ENCODE measurements at places on chromosomes 4 and X.

DNA sequence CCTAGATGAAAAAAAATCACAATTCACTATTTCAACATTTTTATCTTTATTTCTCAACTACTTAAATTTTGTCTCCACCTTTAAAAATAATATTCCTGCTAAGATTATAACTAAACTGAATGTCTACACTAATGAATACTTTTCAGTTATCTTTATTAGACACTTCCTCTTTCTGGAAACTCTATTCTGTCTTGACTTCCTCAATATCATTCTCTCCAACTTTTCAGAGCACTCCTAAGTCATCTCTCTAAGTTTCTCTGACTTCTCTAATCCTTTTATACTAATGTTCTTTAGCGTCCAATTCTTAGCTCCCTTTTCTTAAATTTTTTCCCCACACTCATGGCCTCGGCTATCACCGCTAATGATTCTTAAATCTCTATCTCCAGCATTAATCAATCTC, 374.2 kb downstream of the FBXO8 start:
- no peak for DNase-seq

GRCh38 chrX:36974911-36975310, 33.3 kb upstream of the FAM47C start:
- DNase-seq: no peak

DNA sequence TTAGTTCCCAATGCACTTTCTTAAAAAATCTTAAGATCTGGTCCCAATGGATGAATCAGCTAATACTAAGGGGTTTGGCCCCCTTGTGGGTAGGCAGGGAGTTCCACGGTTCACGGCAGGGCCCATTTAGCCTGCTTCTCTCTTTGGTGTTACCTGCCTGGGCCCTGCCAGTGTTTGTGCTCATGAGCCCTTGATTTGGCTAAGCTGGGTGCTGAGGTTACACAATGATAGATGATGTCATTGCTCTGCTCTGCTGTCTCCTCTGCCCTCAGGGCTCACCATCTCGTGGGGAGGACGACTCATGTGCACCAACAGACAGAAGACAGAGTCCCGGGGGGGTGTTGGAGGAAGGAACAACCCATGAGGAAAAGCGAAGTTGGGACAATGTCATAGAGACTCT, 24.4 kb downstream of the RTL5 start:
- DNase-seq: no peak

DNA sequence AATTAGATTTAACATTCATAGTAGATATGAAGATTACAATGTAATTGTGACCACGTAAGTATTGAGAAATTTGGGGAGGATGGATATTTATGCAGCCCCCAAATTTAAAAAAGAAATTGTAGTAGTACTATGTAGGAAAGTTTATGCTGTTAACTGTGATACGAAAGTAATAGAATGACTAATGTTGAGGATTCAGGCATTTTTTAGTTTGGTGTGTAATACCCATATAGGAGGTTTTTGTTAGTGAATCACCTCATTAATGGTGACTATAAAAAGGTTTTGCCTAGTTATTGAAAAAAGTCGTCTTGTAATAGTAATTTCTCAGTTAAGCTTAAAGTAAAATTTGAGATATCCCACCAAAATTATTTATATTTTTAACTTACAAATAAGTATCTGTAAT, 67.2 kb downstream of the SMARCAD1 start:
- DNase-seq: no peak

DNA sequence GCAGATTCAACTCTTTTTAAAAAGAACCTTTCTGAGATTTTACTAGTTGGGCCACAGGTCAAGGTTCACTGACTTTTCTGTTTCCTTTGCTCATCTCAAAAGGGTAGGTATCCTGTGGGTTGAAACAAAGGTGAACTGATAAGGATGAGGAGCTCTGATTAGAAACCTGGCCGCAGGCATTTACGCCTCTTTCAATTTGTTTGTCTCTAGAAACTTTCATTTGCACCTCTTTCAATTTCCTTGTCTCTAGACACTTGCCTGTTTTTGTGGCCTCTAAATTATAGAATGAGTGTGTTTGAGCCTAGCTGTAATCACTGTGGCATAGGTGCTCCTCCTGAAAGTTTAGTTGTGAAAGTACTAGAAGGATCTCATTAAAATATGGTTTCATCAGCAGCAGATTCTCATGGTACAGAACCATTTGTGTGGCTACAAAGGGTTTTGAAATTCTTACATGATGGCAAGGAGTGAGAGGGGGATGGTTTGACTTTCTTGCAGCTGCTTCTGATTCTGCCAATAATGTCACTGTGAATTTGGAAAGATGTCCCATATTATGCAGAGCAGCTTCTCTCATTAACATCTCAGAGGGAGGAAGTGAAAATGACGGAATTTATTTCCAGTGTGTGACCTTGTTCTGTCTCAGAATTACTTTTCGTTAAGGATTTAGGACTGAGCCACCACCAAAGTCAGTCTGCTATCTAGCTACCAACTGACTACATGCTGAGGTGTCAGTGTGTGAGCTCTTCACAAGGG, 142.2 kb downstream of the SH2D1A start:
- no peak for DNase-seq

DNA sequence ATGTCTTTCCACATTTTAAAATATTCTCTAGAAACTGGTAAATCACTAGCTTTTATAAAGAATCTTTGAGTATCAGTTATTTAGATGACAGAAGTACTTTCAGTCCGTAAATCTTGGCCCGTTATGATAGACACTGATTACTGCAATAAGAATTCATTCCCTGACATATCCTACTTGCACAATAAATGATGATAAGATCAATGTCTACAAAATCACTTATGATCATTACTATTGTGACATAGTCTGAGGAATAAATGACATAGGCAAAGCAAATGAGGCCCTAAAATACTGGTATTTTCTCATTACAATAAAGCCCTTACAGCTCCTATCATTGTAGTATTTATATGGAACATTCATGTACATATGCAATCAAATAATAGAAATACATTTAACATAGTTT, 6.6 kb upstream of the PDCL2 start:
- DNase-seq: no peak

DNA sequence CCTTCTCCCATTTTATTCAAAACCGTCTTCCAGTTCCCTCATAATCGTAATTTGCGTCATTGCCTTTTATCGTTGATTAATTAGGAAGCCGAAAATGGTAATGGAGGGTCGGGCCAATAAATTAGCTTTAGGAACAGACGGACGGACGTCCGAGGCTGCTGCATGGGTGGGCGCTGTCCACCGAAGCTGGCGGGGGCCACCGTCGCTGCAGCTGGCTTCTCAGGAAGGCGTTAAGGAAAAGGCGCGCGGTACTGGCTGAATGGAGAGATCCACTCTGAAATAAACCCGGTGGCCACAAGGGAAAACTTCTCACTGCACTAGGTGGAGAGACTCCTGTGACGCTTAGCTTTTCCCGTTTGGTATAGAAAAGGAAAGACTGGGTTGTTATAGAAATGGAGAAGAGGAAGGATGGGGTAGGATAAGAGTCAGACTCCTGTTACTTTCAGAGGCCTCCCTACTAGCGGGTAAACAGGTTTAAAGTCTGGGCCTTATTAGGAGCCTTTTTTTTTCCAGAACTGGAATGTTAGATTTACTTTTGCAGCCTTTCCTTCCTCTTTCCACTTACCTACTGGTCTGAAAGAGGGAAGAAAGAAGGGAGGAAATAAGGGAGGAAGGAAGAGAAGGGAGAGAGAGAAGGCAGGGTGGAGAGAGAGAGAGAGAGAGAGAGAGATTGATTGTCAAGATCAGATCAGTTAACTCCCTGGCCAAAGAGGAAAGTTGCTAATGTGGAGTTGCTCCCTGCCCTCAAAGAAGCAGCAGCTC, 11.3 kb upstream of the PRDM8 start:
- no peak for DNase-seq

GRCh38 chr4:178823673-178824295, 1381.5 kb upstream of the AGA start:
- DNase-seq: no peak

DNA sequence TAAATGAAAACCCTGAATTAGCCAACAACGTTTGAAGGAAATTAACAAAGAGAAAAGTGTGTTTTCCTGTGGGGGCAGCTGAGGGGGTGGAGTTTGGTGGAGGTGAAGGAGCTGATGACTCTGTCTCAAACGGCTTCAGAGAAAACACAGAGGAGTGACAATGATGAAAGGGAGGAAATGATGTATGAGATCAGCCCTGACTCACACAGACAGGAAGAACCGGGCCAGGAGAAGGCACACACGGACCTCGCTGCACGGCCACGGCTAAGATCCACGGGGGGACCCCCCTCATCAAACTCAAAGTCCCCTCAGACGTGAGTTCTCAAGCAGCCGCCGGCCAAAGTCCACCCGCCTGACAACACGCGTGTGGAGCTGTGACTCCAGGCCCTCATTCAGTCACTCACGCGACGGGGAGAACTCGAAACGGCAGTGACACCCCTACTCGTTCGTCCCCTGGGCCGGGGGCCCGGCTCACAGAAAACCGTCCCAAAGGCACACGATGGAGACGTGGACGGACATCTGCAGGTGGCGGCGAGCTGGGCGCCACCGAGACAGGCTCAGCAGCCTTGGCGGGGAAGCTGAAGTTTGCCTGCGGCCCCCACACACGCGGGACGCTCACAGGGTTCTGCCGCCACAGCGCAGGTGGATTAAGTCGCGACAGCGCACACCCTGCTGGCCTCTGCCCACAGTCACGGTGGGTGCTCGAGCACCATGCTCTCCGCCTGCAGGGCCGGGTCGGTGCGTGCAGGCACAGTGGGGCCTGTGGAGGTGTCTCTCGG, 28.8 kb downstream of the PPP2R3B start:
- DNase-seq: no peak

GRCh38 chrX:11887175-11887574, 129.1 kb downstream of the MSL3 start:
- no peak for DNase-seq

DNA sequence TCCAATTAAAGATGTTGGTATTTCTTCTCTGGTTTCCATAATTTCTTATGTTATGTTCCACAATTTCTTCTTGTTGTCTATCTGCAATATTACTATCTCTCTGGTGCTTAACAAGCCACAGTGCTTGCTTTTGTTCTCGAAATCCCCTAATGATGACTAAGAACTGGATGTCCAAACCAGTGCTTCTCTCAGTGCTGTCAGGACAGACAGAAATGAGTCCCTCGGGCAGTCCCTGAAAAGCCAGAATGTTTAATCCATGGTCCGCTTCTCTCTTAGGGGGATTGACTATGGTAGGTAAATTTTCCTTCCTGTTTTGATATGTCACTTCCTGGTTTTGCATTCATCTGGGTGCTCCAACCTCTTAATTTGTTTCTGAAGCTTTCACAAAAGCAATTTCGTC, 321.6 kb upstream of the PCDH10 start:
- DNase-seq: no peak

DNA sequence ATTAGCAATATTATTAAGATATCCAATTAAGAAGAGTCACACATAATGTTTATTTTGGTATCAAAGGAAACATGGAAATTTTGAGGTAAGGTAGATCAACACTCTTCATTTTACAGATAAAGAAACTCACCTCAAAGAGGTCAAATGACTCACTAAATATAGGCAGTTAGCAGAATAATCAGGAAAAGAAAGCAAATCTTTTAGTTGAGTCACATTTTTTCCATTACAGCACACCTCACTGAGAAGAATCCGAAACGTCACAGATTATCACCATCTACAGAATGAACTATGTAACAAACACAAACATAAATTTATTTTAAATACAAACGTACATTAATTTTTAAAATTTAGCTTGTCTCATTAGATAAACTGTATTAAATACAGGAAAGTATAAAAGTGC, 70.1 kb downstream of the TMEM47 start:
- no peak for DNase-seq

GRCh38 chrX:45850775-45851433, 650.2 kb upstream of the DIPK2B start:
- no peak for DNase-seq

GRCh38 chrX:119728487-119728886, 29.9 kb upstream of the SOWAHD start:
- DNase-seq: no peak

DNA sequence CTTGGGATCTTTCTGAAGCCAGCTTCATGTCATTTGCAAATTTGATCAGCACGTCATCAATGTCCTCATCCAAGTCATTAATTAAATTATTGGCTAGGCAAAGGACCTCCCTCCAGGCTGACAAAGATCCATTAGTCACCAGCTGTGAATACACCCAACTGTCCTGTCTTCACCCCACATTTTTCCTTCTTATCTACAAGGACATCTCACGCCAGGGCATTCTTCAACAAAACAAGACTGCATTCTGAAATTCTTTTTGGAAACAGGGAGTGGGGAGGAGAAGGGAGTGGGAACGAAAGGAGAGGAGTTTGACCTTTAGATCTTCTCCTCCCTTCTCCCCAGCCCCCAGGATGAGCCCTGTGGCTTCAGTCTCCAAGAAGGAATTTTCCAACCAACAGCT, 32.7 kb downstream of the NLGN3 start:
- DNase-seq: no peak

- no peak for DNase-seq
These were observed 4.7 kb upstream of the AWAT2 start for GRCh38 chrX:70054391-70054790.

- DNase-seq: no peak
These were observed 940.0 kb upstream of the GRIA3 start for GRCh38 chrX:122244080-122244479.

DNA sequence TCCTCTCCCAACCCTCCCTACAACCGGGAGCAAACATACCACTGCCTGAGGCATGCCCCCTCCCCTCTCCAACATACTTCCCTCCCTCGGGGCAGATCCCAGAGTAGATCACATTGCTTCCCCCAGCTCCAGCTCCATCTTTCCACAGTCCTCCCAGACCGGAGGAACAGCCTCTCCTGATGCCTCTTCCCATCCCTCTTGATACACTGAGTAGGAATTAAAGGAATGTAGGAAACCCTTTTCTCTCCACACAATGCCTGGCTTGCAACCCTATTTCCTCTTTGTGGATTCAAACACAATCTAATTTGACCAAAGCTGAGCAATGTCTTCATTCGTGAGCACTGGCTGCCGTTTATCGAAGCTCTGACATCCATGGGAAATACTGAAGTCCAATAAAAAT, 339.8 kb downstream of the BCOR start:
- no peak for DNase-seq

DNA sequence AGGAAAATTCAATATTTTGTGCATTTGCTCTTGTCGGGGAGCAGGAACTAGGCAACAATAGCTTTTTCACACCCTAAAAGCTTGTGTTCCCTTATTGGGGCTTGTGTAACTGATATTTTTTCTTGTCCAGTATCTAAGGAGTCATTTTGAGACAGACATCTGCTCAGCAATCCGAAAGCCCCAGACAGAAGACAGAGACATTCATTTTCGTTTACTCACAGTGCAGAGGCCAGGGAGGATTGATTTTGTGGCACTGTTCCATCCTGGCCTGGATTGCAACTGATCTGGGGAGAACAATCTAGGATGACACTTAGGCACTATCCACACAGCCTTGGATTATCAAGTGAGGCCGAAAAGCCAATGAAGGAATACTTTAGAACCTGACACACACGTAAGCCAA, 27.4 kb upstream of the PLAC1 start:
- no peak for DNase-seq

GRCh38 chr4:73127839-73128453, 58.4 kb upstream of the COX18 start:
- no peak for DNase-seq

GRCh38 chr4:172404676-172405075, 591.5 kb downstream of the GALNTL6 start:
- no peak for DNase-seq

GRCh38 chr4:176726803-176727202, 65.9 kb downstream of the VEGFC start:
- no peak for DNase-seq

- no peak for DNase-seq
These were observed 61.8 kb downstream of the BMPR1B start for GRCh38 chr4:94819371-94820168.
